ENCODE measurements at places on chromosomes 2 and 18.

DNA sequence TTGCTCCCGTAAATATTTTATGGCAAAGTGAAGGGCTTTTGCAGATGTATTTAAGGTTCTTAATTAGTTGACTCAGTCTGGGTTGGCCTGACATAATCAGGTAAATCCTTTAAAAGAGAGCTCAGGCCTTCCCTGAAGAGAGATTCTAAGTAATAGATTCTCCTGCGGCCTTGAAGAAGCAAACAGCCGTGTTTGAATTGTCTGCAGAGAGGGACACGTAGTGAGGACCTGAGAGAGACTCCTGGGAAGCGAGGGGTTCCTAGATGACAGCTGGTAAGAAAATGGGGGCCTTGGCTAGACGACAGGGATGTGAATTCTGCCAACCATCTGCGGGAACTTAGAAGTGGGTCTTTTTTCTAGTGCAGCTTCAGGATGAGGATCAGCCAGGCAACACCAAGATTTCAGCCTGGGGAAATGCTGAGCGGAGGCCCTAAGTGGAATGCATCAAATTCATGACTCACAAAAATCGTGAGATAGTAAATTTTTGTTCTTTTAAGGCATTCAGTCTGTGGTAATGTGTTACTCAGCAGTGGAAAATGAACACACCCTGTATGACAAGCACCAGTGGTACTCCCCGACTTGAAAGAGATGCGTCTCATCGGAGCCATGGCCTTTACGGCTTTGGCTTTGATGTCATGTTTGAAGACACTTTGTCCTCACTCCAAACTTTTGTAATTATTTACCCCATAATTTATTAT lies 62.1 kb upstream of the SMIM21 start:
- DNase-seq, result no peak

- no peak for DNase-seq
These were observed 172.9 kb upstream of the SIX3 start for GRCh38 chr2:44768438-44769236.

DNA sequence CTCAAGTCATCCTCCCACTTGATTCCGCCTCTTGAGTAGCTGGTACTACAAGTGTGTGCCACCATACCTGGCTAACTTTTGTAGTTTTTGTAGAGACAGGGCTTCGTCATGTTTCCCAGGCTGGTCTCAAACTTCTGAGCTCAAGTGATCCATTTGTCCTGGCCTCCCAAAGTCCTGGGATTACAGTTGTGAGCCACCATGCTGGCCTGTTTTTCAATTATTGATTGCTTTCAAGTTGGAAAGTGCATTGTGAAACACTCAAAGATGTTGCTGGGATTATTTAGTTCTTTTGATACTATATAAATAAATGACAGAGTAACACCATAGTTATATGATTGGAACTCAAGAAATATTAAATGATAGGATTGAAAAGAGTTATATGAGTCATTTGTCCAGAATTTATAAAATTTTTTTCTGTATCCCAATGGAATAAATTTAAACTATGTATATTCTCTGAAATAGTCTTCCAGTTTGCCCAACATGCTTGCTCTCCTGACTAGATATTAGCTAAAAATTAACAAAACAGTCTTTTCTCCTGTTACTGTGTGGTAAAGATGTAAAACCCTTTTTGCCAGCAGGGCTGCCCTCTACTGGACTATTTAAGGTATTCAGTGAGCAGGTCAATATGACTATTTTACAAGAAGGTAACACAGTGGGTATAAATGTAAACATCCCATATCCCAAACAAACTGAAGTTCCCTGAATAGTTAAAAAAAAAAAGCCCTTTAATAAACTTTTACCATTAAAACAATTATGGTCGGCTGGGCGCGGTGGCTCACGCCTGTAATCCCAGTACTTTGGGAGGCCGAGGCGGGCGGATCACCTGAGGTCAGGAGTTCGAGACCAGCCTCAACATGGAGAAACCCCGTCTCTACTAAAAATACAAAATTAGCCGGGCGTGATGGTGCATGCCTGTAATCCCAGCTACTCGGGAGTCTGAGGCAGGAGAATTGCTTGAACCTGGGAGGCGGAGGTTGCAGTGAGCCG lies 42.7 kb downstream of the ACSL3 start:
- peak; percentile 55 for DNase-seq

- no peak for DNase-seq
These were observed 55.2 kb upstream of the RALBP1 start for GRCh38 chr18:9419956-9420631.

DNA sequence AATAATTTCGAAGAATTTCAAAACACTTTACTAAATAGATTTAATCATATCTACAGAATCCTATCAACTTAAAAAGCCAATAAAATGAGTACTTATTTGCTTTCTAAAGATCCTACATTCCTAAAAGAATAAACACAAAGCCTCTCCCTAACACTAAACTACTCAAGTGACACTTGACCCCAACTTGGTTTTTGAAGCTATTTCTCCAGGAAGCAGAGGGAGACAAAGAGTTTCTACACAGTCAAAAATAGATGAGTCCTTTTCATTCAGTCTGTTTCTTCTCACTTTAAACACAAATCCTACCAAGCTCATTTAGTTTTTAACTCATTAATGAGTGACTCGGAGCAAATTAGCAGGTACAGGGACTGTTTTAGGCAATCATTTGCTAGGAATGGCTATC lies 2.1 kb downstream of the ATL2 start:
- no peak for DNase-seq

DNA sequence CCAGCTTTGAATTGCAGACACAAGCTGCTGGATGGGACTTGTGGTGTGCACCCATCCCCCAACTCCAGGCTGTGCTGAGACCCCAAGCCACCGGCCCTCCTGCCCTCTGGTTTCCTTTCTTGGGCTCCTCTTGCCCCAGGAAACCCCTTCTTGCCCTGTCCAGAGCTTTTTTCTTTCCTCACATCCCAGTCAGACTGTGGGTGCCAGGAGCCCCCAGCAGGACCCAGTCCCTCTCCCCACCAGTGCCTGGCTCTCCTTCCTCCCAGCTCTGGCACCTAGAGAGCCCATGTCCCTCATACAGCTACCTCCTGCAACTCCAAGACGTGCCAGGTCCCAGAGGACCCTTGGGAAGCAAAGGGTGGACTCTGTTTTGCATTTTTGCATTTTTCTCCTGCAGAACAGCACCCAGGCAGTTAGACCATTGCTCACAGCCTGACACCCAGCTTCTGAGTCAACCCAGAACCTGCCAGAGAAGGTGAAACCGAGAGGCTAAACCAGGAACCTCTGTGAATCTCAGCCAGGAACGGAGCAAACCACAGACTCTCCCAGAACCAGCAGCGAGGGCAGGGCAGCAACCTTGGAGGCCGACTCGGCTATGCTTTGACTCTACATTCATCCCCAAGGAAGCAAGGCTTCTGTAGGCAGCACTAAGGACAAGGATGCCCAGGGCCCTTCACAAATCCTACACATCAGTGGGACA lies 221.1 kb downstream of the ANAPC1 start:
- DNase-seq, result peak; percentile 55

DNA sequence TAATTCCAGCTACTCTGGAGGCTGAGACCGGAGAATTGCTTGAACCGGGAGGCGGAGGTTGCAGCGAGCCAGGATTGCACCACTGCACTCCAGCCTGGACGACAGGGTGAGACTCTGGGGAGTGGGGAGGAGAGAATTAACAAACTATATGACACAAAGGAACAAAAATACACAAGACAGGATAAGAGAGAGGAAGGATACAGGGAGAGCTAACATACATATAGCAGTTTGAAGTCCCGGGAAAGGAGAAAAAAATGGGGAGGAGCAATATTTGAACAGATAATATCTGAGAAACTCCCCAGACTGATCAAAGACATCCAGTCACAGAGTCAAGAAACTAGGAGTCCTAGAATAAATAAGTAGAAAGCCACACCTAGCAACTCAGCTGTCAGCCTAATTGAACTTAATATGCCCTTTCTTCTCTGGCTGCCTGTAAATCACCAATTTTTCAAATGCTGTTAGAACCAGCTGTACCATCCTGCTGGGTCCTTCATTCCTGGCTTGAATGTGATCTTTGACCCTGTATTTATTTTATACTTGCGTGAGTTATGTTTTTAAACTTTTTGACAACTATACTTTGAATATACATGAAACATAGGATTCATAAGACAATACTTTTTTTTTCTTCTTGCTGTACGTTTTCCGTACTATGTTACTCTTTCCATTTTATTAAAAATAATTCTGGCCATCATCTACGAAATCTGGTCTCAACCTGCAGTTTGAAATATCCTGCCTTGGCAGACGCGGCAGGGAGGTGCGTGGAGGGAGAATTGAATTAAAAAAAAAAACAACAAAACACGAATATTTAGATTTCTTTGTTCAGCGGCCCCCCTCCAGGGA lies 876 bp upstream of the CYP27A1 start:
- DNase-seq, result no peak

GRCh38 chr18:10453261-10453805 lies 1.1 kb upstream of the APCDD1 start:
- DNase-seq, result no peak

DNA sequence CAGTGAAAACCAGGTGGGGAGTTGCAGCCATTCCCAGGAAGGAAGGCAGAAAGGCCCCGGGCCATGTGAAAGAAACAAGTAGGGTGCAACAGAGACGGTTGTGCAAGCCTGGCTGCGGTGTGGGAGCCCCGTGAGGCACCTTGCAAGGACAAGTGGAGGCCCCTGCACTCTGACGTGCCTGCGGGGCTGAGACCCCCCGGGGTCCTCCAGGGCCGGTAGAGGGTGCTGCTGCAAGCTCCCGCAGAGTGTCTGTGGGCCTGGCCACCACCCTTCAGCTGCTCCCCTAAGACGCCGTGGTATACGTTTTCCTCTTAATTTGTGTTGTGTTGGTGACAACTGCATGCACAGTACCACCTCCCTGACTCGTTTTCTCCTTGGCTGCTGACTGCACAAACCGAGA lies 27.4 kb upstream of the MC5R start:
- DNase-seq, result no peak

GRCh38 chr2:179017773-179018357 lies 32.1 kb downstream of the CCDC141 start:
- DNase-seq, result no peak

GRCh38 chr18:51878724-51879123 lies 461.3 kb upstream of the DCC start:
- DNase-seq, result no peak

GRCh38 chr2:33133454-33133952 lies 186.8 kb downstream of the LTBP1 start:
- DNase-seq, result no peak

GRCh38 chr2:239519921-239520585 lies 119.2 kb upstream of the HDAC4 start:
- DNase-seq, result no peak

GRCh38 chr2:190972213-190972612 lies 41.8 kb downstream of the STAT1 start:
- no peak for DNase-seq

GRCh38 chr2:145220496-145220895 lies 700.6 kb upstream of the ZEB2 start:
- DNase-seq, result no peak

- peak; percentile 39 for DNase-seq
These were observed 22.5 kb upstream of the CDKL4 start for GRCh38 chr2:39266139-39266805.

DNA sequence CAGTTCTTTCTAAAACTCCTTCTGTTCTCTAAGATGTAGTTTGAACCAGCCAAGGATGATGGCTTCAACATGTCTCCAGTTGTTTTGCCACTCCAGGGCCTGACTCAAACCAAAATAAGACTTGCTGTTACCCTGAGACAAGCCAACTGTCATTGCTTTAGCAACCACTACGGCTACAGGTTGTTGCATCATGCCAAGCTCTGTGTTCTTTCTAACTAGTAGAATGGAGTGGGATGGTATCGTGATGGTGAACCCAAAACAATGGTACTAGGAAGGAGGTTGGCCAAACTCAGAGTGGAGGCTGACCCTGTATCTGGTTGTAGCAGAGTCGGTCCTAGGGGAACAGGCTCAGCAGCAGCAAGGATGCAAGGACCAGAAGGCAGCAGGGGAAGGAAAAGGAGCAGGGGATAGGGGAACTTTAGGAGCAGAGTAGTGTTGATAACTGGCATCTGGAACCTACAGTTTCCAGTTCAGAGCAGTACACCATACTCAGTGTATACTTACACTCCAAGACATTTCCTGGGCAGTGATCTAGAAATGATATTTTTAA lies 51.6 kb downstream of the PDK1 start:
- peak; percentile 8 for DNase-seq

DNA sequence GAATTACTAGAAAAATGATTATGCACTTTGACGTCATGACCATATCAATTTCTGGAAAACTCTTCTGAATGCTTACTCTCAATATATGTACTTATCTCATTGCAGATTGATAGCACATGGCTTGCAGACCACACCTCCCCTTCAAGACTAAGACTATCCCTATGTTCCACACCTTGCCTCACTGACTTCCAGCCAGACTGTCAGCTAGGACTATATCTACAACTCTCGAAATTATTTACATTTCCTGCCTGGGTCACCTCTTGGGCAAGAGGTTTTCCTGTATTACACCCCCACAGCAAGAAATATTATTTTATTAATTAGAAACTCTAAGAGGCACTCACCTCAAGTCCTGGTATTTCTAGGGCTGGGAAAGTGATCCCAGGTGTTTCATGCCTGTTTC lies 236.6 kb downstream of the CYRIA start:
- DNase-seq, result no peak

GRCh38 chr2:29689666-29690065 lies 231.7 kb downstream of the ALK start:
- DNase-seq, result no peak

GRCh38 chr2:220034426-220035130 lies 407.1 kb downstream of the SLC4A3 start:
- no peak for DNase-seq

DNA sequence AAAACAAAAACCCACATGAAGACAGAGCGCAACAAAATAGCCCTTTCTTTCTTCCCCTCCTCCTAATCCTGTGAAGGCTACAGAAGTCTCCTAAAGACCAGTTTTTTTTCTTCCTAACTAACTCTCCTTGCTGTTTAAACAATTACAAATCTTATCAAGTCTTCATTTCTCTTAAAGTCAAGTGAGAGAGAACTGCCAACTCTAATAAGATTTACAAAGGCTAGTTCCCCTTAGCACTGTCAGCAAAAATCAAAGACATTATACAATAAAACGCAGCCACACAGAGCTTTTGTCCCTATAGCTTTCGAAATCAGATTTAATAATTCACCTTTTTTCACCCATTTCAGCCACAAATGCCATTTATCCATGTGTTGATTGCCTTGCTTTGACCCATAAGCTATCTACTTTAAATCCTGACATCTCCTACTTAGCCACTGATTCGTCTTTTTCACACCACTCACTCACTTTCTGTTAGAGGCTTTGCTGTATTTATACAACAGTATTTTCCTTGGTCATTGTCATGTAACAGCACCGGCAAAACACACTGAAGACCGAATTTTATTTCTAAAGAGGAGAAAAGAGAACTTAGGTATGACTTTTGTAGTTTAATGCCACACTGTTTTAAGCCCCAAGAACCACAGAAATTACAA lies 5.9 kb downstream of the NRXN1 start:
- DNase-seq, result no peak

- DNase-seq, result no peak
These were observed 67.3 kb upstream of the TNP1 start for GRCh38 chr2:216927163-216927562.

- no peak for DNase-seq
These were observed 38.9 kb downstream of the PRKRA start for GRCh38 chr2:178412047-178412446.

GRCh38 chr2:32719933-32720716 lies 92.3 kb downstream of the TTC27 start:
- no peak for DNase-seq

Data from activated naive CD4-positive, alpha-beta T cell treated with anti-CD3 and anti-CD28 coated beads for 36 hours (primary cell).